ENCODE measurements at places on chromosomes 5 and 9.

DNA sequence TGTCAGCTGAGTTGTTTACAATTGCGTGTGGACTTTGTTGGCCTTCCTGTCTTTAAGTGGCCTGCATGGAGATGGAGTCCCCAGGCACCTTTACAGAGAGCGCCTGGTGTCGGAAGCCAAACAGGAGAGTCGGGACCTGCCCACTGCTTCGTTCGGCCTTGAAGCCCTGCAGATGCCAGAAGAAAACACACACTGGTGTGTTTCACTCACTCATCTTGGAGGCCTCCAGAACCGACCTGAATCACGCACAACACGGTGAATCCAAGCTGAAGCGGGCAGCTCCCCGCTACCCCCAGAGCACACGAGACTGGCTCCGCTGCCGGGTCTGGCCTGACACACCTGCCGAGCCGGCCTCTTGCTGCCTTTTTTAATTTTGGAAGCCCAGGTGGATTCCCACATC, 419.4 kb upstream of the IRX4 start:
- no peak for DNase-seq

DNA sequence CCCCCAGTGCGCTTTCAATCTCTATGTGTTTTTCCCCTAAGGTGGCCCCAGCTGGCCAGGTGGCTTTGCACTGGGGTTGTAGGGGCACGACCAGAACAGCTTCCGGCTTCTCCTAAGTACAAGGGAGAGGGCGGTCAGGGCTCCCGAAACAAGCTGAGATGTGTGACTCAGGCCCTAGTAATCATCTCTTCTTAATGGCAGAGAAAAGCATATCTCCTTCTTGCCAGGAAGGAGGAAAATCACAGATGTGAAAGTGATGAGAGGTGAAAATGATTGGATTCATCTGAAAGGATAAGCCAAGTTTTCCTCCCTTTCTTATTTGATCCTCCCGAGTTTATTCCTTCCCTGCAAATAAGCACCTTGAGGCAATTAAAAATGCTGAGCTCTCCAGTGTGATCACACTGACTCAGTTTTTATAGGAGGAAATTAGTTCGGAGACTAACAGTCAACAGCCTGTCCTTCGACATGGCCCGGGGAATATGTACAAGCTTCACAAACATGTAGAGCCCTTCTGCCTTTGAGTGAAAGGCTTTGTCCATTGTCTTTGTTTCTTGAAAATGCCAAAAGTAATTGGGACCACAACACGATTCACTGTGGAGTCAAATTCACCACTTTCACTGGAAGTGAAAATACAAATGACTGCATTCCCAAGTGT, 514.8 kb downstream of the PSAT1 start:
- no peak for DNase-seq

GRCh38 chr5:53777864-53778618, 217.6 kb downstream of the NDUFS4 start:
- DNase-seq: no peak

DNA sequence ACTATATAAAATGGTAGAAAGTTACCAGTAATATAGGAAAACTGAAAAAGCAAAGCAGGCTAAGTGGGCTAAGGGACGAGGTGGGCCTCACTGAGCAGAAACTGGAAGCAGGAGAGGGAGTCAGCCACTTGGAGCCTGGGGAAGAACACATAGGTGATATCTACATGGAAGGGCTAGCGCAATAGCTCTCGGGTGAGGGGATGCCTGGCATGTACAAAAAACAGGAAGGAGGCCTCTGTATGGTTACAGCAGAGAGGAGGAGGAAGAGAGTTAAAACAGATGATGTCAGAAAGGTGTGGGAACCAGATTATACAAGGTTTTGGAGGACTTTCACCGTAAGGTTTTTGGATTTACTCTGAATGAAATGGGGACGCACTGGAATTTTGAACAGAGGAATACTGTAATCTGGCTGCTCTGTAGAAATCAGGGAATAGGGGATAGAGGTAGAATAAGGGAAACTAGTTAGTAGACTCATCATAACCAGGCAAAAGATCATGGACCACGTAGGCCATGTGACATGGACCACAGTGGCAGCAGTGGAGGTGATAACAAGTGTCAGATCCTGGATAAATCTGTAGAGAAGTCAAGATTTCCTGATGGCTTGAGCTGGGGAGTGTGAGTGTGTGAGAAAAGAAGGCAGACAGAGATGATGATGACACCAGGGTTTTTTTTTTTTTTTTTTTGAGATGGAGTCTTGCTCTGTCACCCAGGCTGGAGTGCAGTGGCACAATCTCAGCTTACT, 52.5 kb downstream of the FNBP1 start:
- DNase-seq: no peak

GRCh38 chr9:69647804-69648203, 24.4 kb downstream of the APBA1 start:
- no peak for DNase-seq

- no peak for DNase-seq
These were observed 203.5 kb upstream of the IER5L start for GRCh38 chr9:129381481-129381957.

DNA sequence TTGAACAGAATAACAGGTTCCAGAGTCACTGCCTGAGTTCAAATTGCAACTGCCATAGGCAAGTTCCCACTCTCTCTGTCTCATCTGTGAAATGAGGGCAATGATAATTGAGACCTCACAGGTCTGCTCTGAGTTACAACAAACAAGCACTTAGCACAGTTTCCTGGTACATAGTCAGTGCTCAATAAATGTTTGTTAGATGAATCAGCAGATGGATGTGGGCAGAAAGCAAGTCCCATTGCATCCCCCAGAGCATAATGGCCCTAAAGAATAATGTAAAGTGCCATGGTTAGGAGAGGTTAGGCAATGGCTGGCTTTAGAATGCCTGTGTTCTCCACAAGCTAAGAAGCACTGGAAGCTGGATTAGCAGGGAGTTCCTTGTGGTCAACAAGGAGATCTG, 136.5 kb upstream of the LARP1 start:
- no peak for DNase-seq

DNA sequence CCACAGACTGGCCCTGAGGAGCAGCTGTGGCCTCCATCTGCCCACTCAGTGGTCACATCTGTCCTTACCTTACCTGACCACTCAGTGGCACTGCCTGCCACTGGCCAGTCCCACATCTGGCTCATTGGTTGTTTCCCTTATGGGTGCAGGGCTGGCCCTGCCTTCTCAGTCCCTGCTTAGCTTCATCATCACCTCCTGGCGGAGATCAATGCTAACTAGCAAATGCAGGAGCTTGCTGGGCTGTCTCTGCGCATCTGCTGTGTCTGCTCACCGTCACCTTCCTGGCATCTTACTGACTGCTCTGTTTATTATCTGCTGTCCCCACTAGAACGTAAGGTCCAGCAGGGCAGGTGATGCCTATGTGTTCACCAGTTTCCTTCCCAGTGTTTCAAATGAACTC, 356.9 kb downstream of the SEMA5A start:
- no peak for DNase-seq

GRCh38 chr5:66896171-66896570, 300.0 kb downstream of the MAST4 start:
- DNase-seq: no peak

- DNase-seq: no peak
These were observed 1.3 kb downstream of the TMEM250 start for GRCh38 chr9:136117291-136117915.

- DNase-seq: no peak
These were observed 160.4 kb upstream of the CDH12 start for GRCh38 chr5:23013395-23013998.

GRCh38 chr9:129495620-129496472, 125.1 kb downstream of the C9orf50 start:
- peak; percentile 85 for DNase-seq

GRCh38 chr5:166772770-166773169, 1518.7 kb upstream of the WWC1 start:
- no peak for DNase-seq

DNA sequence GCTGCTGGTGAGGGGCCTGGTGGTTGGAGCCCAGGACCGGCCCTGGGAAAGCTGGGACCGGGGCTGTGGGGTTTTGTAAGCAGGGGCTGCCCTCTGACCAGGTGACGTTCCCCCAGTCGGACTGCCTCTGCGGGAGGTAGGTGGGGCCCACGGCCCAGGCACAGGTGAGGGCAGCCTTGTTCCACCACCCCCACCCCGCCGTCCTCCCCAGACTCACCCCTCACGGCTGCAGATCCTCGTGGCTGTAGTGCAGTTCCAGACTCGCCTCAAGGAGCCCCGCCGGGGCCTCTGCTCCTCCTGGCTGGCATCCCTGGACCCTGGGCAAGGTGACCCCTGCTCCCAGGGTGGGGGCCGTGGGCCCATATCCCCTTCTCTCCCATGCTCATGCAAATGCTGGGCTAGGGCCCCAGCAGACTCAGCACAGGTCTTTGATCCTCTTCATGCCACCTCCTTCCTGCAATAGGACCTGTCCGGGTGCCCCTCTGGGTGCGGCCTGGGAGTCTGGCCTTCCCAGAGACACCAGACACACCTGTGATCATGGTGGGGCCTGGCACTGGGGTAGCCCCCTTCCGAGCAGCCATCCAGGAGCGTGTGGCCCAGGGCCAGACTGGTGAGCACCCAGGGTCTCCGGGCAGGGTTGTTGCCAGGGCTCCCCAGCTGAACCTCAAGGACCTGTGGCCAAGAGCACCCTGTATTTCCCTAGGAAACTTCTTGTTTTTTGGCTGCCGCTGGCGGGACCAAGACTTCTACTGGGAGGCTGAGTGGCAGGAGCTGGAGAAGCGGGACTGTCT, 6.6 kb downstream of the RNF208 start:
- DNase-seq: no peak

GRCh38 chr5:62256161-62257019, 49.6 kb upstream of the KIF2A start:
- DNase-seq: no peak

GRCh38 chr9:89008055-89008743, 16.9 kb downstream of the S1PR3 start:
- no peak for DNase-seq

Data from neuronal stem cell (in vitro differentiated cells).